CD4-positive, alpha-beta T cell treated with Interferon alpha-2 for 1 hour (primary cell): ENCODE measurements at places on chromosomes 6 and 20.

DNA sequence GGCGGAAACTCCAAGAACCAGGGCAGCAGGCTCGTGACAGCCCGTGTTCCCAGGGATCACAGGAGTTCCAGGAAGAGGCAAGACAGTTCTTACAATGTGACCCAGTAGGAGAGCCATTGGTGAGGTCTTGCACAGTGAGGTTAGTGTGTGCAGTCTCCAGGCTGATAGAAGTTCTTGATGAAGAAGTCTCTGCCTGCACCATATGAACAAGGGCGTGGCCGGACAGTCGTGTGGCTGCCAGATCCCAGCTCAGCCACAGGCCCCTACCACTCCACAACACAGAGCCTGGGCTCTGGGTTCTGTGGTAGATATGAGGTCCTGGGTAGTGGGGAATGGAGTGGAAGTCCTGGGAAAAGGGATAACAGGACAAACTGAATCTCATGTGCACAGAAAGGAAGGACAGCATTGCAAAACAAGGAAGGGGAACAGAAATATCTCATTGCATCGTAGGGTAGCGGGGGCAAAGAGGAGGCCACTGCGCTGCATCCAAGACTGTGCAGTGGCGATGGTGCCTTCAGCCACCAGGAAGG is 65.2 kb downstream of the STX11 start:
- no peak for DNase-seq

GRCh38 chr6:42355416-42355815 is 96.3 kb downstream of the TRERF1 start:
- DNase-seq = no peak

- DNase-seq = no peak
These were observed 19.1 kb upstream of the PCMTD2 start for GRCh38 chr20:64236137-64237088.

DNA sequence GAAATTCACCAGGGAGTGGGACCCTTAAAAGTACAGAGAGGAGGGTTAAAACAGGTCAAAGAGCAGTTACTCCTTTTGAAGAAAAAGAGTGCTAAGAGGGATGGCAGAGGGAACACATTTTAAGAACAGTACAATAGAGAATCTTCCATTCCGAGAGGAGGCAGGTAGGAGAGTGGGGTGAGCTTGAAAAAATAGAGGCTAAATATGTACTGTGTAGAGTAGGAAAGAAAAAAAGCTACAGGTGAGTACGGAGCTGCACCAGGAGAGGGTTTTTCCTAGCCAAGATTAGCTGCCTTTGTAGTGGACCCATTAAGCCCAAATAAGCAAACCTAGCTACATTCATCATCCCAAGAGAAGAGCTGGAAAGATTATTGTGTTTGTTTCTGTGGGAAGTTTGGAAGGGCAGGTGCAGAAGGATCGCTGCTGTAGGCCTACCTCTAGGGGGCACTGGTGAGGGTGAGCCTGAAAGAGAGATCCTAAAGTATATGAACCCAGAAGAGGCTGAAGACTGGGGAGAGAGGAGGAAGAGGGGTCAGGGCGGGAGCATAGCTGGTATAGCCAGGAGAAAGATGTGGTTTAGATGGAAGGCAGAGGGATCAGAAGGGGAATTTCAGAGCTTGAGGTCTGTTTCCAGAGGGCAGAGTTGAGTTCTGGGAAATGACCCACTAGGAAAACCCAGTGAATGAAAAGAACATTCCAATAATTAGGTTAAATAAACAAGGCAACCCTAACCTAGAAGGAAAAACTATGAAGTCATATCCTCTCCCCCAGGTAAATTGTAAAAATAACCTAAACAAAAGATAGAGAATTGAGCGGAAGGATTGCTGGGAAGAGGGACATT is 50.2 kb upstream of the HINT3 start:
- DNase-seq = peak; percentile 61

DNA sequence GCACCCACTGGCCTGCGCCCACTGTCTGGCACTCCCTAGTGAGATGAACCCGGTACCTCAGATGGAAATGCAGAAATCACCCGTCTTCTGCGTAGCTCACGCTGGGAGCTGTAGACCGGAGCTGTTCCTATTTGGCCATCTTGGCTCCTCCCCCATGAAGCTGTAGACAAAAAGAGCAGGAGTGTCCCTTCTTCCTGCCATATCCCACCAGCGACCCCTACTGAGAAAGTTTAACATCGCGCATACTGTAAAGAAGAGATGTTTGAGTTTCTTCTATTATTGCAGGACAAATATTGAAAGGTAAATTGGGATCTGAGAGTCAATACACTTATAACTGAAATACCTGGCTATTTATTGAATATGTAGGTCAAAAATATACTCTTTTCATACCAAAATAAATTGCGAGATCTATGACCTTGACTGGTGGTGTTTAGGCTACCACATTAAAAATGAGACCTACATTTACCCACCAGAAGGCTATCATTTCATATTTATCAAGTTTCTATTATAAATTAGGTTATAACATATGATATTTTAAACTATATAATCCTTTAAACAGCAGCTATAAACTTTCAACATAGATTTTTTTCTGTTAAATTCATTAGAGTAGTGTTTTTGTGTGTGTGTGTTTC is 586.3 kb downstream of the HTR1B start:
- DNase-seq = no peak

GRCh38 chr6:5384276-5384675 is 123.0 kb downstream of the FARS2 start:
- no peak for DNase-seq

DNA sequence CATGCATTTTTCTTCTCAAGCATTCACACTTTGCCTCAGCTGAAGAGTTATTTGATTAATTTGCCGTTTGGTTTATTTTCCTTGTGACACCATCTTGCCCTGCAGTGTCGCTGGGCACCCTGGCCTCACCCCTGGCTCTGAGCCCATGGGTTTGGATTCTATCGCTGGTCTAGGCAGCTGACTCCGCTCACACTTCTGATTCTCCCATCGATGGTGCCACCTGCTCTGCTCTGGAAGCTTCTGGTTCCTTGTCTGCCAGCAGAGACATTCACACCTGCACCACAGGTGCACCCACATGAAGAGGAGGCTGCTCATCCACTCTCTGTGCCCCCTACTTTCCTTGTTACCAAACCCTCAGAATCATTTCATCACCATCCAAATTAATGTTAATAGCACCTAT is 291.6 kb upstream of the CDH4 start:
- DNase-seq = no peak

- no peak for DNase-seq
These were observed 31.8 kb downstream of the PLCB4 start for GRCh38 chr20:9100691-9101090.

DNA sequence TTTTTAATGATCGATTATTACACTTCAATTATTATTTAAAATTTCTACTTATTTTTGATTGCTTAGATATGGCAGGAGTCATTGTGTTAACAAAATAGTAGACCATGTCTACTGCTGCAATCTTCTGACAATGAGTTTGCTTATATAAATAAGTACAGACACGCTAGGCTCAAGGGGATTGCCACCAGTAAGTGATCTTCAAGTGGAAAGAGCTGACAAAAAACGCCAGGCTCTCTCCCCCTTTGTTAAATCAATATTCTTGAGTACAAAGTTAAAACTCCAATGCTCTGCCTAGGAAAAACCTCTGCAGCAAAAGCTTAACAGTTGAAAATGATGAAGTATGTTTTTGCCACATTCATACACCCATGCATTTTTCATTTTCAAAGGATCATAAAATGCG is 738.1 kb downstream of the HDGFL1 start:
- no peak for DNase-seq

- DNase-seq = no peak
These were observed 73.6 kb upstream of the BHLHE23 start for GRCh38 chr20:63080411-63080810.

- no peak for DNase-seq
These were observed 64.2 kb upstream of the FLRT3 start for GRCh38 chr20:14401479-14402138.

DNA sequence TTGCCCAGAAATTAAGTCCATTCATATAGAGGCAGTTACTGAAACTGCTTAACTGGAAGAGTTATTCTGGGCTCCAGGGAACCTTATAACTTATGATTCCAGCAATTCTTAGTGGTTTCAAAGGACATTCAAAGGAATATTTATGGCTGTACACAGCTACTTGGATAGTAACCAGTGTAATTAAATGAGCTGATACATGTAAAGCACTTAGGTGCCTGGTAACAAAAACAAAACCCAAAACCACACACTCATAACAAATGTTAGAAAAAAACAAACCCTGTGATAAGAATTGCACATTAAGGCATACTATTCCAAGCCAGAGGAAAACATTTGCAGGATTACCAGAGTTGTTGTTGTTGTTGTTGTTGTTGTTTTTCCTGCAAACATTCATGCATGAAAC is 51.5 kb downstream of the STK4 start:
- DNase-seq = no peak

- no peak for DNase-seq
These were observed 82.6 kb downstream of the PROKR2 start for GRCh38 chr20:5234158-5234557.

- DNase-seq = peak; percentile 72
These were observed 417 bp downstream of the NFATC2 start for GRCh38 chr20:51542033-51542570.

- DNase-seq = no peak
These were observed 24.1 kb downstream of the LGSN start for GRCh38 chr6:63295553-63296194.

DNA sequence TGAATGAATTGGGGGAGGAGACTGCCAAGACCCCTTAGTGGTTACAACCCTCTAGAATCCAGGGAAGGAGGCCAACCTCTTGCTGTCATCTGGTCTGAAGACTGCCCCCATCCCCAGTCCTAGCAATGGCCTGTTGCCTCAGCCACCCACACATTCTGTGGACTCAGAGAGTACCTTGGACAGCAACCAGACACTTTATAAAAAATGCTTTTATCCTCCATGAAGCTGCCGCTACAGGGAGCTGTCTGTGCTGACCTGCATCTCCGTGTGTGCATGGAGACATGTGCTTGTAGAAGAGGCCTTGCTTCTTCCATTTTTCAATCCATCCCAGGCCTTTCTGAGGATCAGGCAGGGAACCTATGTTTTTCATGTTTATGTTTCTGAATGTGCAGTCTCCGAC is 15.2 kb downstream of the CDH22 start:
- no peak for DNase-seq

- DNase-seq = no peak
These were observed 238.1 kb upstream of the IRAK1BP1 start for GRCh38 chr6:78629154-78629721.

GRCh38 chr6:45577836-45578504 is 200.2 kb upstream of the SUPT3H start:
- no peak for DNase-seq

- DNase-seq = no peak
These were observed 23.9 kb upstream of the MICB start for GRCh38 chr6:31473780-31474761.

- no peak for DNase-seq
These were observed 1.1 kb upstream of the LSM14B start for GRCh38 chr20:62120990-62121775.

DNA sequence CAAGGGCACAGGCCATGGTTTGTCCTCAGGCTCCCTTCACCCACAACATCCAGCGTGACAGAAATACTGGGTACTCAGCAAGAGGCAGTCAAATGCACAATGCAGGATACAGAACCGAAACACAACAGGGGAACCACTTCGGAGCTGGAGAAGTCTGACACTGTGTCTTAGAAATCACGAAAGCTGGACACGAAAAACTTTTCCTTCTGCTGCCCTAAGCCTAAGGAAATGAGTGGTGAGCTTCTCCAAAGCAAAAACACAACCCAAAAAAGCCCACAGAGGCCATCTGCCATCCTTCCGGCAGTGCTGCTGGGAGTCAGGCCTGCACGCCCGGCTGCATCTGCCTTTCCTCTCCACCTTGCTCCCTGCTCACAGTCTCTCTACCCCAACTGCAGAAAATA is 106.3 kb downstream of the SLC23A2 start:
- DNase-seq = no peak

DNA sequence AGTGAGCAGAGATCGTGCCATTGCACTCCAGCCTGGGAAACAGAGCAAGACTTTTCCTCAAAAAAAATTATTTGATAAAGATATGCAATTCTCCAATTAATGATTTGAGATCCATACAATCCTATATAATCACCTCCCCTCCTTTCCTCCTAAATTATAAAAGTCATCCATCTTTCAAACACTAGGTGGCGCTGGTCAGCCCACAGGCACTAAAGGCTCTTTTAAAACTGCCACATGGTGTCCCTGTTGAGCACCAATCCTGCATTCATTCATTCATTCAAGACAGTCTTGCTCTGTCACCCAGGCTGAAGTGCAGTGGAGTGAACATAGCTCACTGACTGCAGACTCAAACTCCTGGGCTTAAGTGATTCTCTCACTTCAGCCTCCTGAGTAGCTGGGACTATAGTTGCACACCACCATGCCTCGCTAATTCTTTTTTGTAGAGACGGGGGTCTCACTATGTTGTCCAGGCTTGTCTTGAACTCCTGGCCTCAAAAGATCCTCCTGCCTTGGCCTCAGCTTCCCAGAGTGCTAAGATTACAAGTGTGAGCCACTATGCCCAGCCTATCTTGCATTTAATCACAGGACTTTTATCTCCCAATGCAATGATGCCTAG is 58.7 kb upstream of the SLC2A12 start:
- peak; percentile 73 for DNase-seq

GRCh38 chr20:35629427-35630145 is 14.0 kb downstream of the SPAG4 start:
- DNase-seq = no peak

GRCh38 chr6:159979136-159979874 is 10.4 kb downstream of the IGF2R start:
- DNase-seq = peak; percentile 70

GRCh38 chr6:14857501-14857900 is 388.4 kb upstream of the JARID2 start:
- DNase-seq = peak; percentile 88

DNA sequence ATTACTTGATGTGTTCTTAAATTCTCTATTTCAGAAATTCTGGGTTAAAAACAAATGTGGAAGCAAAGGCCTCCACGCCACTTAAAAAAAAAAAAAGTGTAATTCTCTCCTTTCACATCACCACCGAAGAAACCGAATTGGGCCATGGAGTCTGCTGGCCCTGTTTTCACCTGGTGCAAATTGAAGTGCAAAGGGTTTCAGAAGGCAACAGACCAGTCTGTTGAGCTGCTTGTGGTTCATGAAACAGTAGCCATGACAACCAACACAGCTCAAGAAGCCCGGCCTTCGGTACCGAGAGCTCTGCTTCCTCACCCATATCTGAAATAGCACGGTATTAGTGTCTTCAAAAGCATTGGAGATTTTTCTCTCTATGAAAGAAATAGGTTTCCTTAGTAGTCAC is 63.1 kb downstream of the GMPR start:
- DNase-seq = no peak
